ENCODE measurements at places on chromosomes 5 and 9. TPM values are rescaled to one million over a fixed set of nuclear protein-coding genes. Genes with fewer than 3 reads are reported as not detected.

Gene CCNI2
- total RNA-seq: not detected

Gene GPR151
- total RNA-seq: not detected

Gene ZDHHC21
- 18.7 TPM for total RNA-seq

DNA sequence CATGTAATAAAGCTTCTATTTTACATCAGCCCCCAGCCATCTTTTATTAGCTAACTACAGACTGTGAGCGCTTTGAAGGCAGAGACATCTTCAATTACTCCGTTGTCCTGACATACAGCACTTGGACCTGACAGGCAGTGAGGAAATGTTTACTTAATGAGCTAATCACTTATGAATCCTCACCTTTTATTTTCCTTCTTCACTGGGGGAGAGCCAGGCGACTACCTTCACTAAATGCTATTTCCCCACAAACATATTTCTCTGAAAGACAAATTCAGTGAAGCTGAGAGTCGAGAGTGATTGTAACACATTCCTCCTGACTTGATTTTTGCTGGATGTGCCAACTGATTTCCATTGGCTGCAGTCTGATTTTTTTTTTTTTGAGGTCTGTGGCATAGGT, 192.1 kb upstream of the CLINT1 start:
- DNase-seq: no peak

- no peak for DNase-seq
Observed at GRCh38 chr9:4303006-4303405, 3.1 kb upstream of the GLIS3 start.

DNA sequence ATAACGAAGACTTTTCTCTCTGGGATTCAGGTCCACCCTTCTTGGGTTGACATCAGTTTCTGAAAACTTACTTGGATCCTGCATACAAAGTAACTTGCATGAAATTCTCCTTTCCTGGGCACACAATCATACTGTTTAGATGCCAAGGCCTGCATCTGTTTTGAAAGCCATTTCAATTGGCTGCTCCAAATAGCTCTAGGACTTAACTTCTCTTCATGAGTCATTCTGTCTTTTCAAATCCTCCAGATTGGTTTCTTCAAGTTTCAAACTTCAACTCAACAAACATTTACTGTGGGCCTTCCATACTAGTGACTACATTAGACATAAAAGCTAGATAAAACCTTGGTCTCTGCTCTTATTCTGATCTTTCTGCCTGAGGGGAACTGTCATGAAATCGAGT, 54.8 kb upstream of the HMHB1 start:
- no peak for DNase-seq

DNA sequence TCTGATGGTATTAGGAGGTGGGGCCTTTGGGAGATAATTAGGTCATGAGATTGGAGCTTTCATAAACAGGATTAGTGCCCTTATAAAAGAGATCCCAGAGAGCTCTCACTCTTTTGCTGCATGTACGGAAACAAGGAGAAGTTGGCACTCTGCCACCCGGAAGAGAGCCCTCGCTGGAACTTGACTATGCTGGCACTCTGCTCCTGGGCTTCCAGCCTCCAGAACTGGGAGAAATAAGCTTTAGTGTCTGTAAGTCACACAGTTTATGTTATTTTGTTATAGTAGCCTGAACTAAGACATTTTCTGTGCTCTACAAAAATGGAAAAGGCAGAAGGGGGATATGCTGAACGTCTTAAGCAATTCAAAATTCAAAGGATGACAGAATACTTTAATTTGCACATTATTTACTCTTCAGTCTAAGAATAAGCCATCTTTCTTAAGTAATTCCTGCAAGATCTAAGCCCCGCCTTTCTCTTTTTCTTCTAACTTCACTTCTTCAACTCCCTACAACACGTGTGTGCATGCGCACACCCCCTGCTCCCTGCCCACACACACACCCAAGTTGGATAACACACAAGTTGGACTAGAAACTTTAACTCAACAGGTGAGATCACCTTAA, 17.3 kb downstream of the NFIB start:
- no peak for DNase-seq

GRCh38 chr5:6761333-6761732, 48.1 kb downstream of the TENT4A start:
- no peak for DNase-seq

DNA sequence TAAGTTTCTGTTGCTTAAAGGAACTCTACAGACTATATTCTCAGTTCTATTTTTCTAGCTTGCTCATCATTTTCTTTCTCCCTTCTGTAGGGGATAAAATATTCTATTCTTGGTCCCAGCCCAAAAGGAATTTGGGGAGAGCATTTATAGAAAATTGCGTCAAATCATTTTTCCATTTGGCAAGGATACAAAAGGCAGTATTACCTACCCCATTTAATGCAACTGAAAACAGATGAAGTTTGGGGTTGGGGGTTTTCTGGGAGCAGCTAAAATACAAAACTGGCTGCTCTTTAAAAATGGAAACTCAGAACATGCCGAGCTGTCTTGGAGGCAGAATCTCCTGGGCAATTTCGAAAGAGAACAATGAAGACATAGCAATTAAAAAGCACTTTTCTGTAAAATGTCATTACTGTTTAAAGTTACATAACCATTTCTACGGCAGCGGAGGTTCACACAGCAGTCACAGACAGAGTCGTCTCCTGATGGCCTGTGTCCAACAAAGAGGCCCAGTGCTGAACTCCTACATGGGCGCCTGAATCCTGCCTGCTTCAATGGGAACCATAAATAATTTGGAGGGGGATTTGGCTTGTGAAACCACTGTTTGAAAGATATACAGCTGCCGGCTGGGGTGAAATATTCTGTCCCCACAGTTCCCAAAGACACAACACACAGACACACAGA, 152.4 kb downstream of the BRINP1 start:
- DNase-seq: no peak

- DNase-seq: no peak
Observed at GRCh38 chr5:129177451-129177850, 82.9 kb downstream of the ISOC1 start.

DNA sequence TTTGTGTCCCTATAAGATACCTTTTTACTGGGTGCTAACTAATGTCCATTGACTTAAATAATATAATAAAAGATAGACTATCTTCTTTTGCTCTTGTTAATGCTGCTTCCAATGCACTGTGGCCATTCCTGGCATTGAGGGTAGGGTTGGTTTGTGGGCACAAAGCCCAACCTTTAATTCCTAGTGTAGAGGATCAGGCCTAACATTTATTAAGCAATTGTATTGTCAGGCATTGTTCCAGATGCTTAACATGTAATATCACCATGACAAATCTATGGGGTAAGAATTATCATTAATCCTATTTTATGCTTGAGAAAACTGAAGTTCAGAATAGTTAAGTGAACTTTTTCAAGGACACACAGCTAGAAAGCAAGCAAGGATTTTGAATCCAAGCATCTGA, 60.4 kb upstream of the GPBP1 start:
- DNase-seq: no peak
